ENCODE measurements at places on chromosomes 1 and 21. TPM values are rescaled to one million over a fixed set of nuclear protein-coding genes. Genes with fewer than 3 reads are reported as not detected.

Gene OR14K1
- total RNA-seq, result not detected

GRCh38 chr1:56917356-56917755 lies 48.5 kb downstream of the C8B start:
- DNase-seq, result no peak

DNA sequence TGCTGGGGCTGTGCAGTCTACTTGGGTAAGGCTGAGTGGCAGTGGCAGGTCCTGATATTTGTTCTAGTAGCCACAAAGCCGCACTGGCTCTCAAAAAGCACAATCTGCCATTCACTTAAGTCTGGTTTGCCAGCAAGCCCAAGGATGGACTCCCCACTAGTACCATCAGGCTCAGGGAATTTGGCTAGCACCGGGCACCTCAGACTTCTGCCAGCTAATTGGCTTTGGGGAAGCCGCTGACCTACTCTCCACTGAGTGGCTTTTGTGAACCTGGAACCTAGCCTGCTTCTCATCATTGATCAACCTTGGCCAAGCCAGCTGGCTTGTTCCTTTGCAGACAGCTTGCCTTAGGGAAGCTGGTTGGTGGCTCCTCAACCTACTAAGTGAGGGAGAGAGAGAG lies 83.1 kb downstream of the ESRRG start:
- no peak for DNase-seq

Gene S100A4
- total RNA-seq, result 33.4 TPM

All from H4 (cell line).